SJSA1 (cell line): ENCODE measurements at places on chromosomes 5 and 9. TPM values are rescaled to one million over a fixed set of nuclear protein-coding genes. Genes with fewer than 3 reads are reported as not detected.

DNA sequence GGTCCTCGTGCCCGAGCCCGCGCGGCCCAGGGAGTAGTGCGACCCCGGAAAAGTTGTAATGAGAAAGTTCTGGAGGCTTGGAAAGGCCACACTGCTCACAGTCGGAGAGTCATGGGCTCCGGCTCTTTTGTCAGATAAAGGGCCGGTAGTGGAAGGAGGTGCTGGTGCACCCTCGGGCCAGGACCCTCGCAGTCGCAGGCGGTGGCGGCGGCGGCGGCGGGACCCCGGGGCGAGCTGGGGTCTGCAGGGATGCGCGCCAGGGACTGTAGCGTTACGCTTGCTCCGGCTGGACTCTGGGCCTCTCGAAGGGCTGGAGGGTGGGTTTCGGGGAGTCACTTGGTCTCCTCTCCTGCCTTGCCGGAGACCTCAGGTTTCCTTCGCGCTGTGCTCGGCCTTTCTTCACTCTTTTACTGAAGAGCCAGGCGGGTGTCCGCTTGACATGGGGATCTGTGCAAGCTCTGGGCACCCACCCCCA, 1.5 kb downstream of the RORB start:
- no peak overlapping the region for H3K27ac ChIP-seq
- H3K4me1 ChIP-seq = peaks cover 10% of the 10 kb centered on the region
- no peak overlapping the region; the same call in 1 of the 2 replicates for H3K4me3 ChIP-seq
- H3K27me3 ChIP-seq = peaks cover 51% of the 10 kb centered on the region
- no peak for DNase-seq
- no peaks in the 10 kb centered on the region for H3K36me3 ChIP-seq

SPATA31E1 gene
- 0.26 TPM in 1 of 2 replicates, not detected in the other for total RNA-seq

DNA sequence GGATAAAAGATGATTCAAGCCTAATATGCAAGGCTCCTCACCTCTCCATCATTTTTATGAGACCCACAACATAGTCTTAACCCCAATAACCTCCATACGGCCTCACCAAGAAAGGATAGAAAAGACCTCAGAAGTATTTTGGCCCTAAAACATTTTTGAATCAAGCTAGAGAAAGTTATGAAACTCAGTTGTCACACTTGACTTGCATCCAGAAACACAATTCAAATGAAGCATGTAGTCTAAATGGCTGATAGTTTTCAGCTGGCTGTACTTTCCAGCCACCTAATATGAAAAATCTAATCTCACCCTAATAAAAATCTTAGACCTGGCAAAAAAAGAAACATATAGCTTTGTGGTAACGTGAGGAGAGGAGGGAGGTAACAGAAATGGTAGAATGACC, 116.1 kb downstream of the ARL15 start:
- no peaks in the 10 kb centered on the region for H3K4me1 ChIP-seq
- no peak overlapping the region for H3K4me3 ChIP-seq
- no peaks in the 10 kb centered on the region for H3K27me3 ChIP-seq
- no peak overlapping the region for H3K27ac ChIP-seq
- no peak for DNase-seq

GRCh38 chr5:175520321-175520720, 42.0 kb downstream of the SFXN1 start:
- H3K36me3 ChIP-seq = peaks cover 95% of the 10 kb centered on the region
- peaks cover 20% of the 10 kb centered on the region for H3K4me1 ChIP-seq
- H3K27ac ChIP-seq = no peak overlapping the region
- no peaks in the 10 kb centered on the region for H3K27me3 ChIP-seq

- DNase-seq = no peak
- no peaks in the 10 kb centered on the region for H3K36me3 ChIP-seq
- no peak overlapping the region for H3K4me3 ChIP-seq
- H3K4me1 ChIP-seq = no peaks in the 10 kb centered on the region
- H3K27ac ChIP-seq = no peak overlapping the region
Measured at GRCh38 chr9:133610845-133611244, 1.7 kb upstream of the FAM163B start.

DNA sequence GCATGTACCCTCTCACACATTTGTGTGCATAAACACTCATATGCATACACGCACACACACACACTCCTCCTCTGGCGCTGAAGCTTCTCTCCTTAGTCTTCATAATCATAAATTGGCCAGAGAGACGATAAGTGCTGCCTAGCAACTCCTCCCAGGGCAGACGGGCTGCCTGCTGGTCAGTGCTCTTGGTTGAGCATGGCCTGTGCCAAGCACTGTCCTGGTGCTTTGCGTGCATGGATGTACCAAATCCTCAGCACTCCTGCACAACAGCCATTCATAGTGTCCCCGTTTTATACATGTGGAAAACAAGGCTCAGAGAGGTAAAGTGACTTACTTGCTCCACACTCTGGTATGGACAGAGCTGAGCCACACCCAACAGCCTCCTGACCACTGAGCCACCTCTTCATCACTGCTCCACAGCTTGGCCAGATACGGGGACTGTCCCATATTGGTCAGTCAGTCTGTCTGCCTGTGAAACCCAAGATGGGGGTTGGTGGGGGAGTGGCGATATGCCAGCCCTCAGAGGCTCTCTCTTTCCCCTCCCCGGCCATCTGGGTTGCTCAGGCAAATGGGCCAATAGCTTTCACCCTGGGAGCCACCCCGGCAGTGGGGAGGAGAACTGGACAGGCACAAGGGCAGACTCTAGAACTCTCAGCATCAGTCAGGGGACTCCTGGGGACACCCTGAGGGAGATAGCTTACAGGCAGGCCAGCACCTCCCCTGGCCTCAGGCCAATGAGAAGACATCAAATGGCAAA, 64.3 kb upstream of the GARNL3 start:
- no peaks in the 10 kb centered on the region for H3K27me3 ChIP-seq
- H3K4me1 ChIP-seq = peaks cover 2% of the 10 kb centered on the region; the same call in 1 of the 2 replicates
- no peak overlapping the region for H3K27ac ChIP-seq
- H3K36me3 ChIP-seq = no peaks in the 10 kb centered on the region

DNA sequence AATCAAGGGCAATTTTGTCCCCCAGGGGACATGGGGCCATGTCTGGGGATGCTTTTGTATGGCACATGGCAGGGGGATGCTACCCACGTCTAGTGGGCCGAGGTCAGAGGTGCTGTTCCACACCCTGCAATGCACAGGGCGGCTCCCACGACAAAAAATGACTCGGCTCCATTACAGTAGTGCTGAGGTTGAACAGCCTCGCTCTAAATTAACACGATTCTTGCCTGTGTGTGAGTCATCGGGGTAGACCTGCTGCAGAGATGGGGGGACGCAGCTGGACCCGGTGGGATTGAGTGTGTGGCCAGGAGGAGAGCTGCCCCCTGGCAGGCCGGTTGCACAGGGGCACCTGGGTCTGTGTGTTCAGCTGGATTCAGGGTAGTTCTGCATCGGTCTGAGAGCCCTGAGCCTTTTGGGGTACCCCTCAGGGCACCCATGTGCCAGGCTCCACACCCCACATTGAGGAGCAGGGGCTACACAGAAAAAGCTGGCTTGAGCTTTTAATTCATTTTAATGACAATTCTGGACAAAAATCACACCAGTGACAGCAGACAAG, 20.0 kb upstream of the COL5A1 start:
- H3K4me3 ChIP-seq = no peak overlapping the region
- no peak for DNase-seq
- H3K4me1 ChIP-seq = peaks cover 27% of the 10 kb centered on the region
- no peak overlapping the region for H3K27ac ChIP-seq
- no peaks in the 10 kb centered on the region for H3K27me3 ChIP-seq
